ENCODE measurements at places on chromosomes 7 and 10. TPM values are rescaled to one million over a fixed set of nuclear protein-coding genes. Genes with fewer than 3 reads are reported as not detected.

Gene VAX1
- 1.3 TPM for total RNA-seq

Gene RBP3
- not detected for total RNA-seq

Gene ATP5F1C
- 256 TPM for total RNA-seq

Gene TACC2
- 91.1 TPM for total RNA-seq

Gene FOXP2
- total RNA-seq: not detected

Gene PDE1C
- total RNA-seq: 7.1 TPM

Gene DNAH11
- total RNA-seq: 0.26 TPM

Gene UPK3B
- 20.2 TPM for total RNA-seq

Gene FAM237B
- not detected for total RNA-seq

Gene GLCCI1
- 1.2 TPM for total RNA-seq

Gene PRPS1L1
- not detected for total RNA-seq

Gene LIMK1
- total RNA-seq: 33.1 TPM

Gene HOXA6
- total RNA-seq: 2.5 TPM

Gene TEX47
- not detected for total RNA-seq

Gene DNAJC12
- 55.6 TPM for total RNA-seq

Gene HIPK2
- total RNA-seq: 18.2 TPM

Gene ITPRID1
- not detected for total RNA-seq

Gene BLNK
- not detected for total RNA-seq

Gene CDCA7L
- total RNA-seq: 17.8 TPM

Gene TMEM176A
- total RNA-seq: not detected

Gene GPC2
- 1.0 TPM for total RNA-seq

Gene FKBP6
- not detected for total RNA-seq

Gene CRYGN
- total RNA-seq: not detected

Gene GHITM
- 205 TPM for total RNA-seq

Gene SHTN1
- 30.8 TPM for total RNA-seq

Gene MOGAT3
- total RNA-seq: not detected

Gene THSD7A
- 2.8 TPM for total RNA-seq

Gene CPED1
- not detected for total RNA-seq

Gene DAGLB
- 26.1 TPM for total RNA-seq

Gene SUN3
- total RNA-seq: not detected

Gene BHLHA15
- total RNA-seq: 0.66 TPM

Gene TLX1
- total RNA-seq: not detected

Gene HERC4
- total RNA-seq: 63.8 TPM

Gene FAM24B
- 16.3 TPM for total RNA-seq

Gene CPVL
- not detected for total RNA-seq

Gene OPN4
- not detected for total RNA-seq

Gene C7orf57
- 0.25 TPM for total RNA-seq

Gene ASB10
- total RNA-seq: not detected

Gene BAMBI
- 18.9 TPM for total RNA-seq

Gene SYNPO2L
- total RNA-seq: not detected

Gene FAM25C
- 2.0 TPM for total RNA-seq

Gene TOMM7
- 477 TPM for total RNA-seq

Gene GNGT1
- total RNA-seq: not detected

Gene LBX1
- total RNA-seq: not detected

Gene ATP6V1F
- 255 TPM for total RNA-seq

Gene ADGRA1
- total RNA-seq: 0.03 TPM

Gene ELOVL3
- 0.22 TPM for total RNA-seq

Gene MYL7
- not detected for total RNA-seq

Gene HYAL4
- total RNA-seq: not detected

Gene KIAA1549
- 8.1 TPM for total RNA-seq

Gene SLC39A12
- total RNA-seq: not detected

Gene LOXL4
- 1.3 TPM for total RNA-seq
